ENCODE measurements at places on chromosomes 3 and 15.

- DNase-seq = no peak
Measured at GRCh38 chr3:25542492-25543039, 114.5 kb downstream of the RARB start.

GRCh38 chr3:141285570-141285969, 53.9 kb downstream of the PXYLP1 start:
- DNase-seq = no peak

- no peak for DNase-seq
Measured at GRCh38 chr3:100602506-100603444, 6.6 kb upstream of the ADGRG7 start.

DNA sequence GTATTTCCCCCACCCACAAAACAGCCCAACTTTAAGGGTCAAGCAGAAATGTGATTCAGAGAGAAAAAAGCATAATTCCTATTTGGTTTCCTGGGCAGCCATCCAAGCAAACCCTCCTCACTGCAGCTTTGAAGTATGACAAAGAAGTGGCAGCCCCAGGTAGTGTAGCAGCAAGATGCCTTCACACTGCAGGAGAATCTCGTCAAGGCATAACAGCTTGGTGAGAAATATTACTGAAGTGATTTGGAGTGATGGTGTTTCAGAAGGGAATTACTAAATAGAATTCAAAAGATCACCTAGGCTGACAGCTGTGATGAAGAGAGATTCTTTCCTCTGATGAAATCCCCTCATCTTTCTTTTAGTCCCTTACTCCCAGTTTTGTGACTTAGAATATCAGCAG, 173.9 kb downstream of the PYDC2 start:
- no peak for DNase-seq

GRCh38 chr15:63340353-63340752, 41.3 kb downstream of the CA12 start:
- no peak for DNase-seq

DNA sequence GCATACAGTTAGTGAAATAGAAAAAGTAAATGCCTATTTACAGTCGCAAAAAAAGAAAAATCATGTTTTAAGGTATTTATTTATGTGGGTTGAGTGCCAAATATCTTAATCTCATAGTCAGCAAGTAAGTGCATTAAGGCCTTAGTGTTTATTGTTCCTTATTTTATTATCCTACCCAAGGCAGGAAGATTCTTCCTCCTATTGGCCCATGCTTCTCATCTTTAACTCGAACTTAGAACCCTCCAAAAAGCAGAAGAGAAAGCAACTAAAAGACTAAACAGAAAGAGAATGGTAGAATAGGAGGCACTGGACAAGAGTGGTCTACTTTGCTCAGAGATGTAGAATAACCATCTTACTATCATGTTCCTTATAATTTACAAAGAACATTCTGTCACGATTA, 7.5 kb downstream of the RFX7 start:
- DNase-seq = no peak

- no peak for DNase-seq
Measured at GRCh38 chr15:93583552-93583951, 494.5 kb upstream of the RGMA start.

DNA sequence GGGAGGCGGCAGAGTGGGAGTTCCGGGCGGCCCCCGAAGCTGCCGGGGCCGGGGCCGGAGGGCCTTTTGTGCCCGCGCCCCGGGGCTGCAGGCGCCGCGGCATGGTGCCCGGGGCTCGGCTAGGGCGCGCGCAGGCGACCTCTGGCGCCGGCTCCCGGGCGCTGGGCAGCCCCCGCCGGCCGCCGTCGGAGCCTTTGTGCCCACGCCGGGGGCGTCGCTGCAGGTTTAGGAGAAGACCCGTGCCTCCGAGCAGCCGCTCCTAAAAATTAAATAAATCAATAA, 299 bp downstream of the PAQR9 start:
- DNase-seq = no peak

DNA sequence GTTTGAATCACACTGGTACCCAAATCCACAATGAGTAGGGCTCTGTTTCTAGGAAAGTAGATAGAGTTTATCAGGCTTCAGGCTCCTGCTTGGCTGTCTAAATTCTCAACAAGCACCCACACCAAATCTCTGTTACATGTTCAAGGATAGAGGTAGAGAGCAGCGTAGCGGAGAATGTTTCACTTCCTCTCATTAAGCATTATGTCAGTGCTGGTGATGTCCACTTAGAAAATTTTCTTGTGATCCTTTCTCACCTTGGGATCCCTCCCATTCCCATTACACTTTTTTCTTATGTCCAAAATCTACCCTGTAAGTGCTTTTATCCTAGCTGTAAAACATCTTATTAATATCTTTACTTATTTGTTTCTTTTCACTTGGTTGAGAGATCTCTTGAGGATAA, 34.7 kb upstream of the GCSAM start:
- no peak for DNase-seq

GRCh38 chr3:5840056-5840455, 652.5 kb downstream of the EDEM1 start:
- DNase-seq = no peak

GRCh38 chr3:312160-312733, 115.7 kb downstream of the CHL1 start:
- DNase-seq = no peak

GRCh38 chr15:96716478-96716877, 386.0 kb downstream of the NR2F2 start:
- no peak for DNase-seq

DNA sequence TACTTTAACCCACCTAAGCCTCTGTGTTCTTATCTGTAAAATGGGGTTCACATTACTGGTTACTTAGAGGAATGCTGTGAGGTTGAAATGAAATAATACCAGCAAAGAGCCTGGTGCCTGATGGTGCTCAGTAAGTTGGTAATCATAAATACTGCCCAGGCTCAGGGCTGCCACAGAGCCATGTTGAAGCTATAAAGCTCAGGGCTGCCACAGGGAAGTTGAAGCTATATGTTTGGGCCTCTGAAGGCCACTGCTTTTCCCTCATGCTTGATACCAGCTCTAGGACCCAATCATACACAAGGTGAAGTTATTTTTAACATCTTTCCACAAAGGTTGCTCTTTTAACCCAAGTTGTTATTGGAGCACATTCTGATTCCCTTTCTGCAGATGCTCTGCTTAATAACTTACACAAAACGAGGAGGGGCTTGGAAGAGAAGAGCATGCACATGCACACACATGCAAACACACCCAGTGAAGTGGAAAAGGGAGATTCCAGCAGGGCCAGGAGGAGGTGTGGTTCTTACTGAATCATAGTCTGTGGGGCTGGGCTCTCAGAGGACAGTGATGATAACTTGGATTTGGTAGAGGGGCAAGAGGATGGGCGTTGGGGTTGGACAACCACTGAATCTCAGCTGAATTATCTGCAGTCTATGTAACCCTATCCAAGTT, 17.4 kb downstream of the PARP14 start:
- DNase-seq = no peak

- DNase-seq = no peak
Measured at GRCh38 chr15:32956006-32956405, 238.2 kb downstream of the GREM1 start.

GRCh38 chr3:53361852-53362251, 14.5 kb upstream of the DCP1A start:
- DNase-seq = no peak

- no peak for DNase-seq
Measured at GRCh38 chr3:163671201-163671600, 1407.1 kb downstream of the SI start.

DNA sequence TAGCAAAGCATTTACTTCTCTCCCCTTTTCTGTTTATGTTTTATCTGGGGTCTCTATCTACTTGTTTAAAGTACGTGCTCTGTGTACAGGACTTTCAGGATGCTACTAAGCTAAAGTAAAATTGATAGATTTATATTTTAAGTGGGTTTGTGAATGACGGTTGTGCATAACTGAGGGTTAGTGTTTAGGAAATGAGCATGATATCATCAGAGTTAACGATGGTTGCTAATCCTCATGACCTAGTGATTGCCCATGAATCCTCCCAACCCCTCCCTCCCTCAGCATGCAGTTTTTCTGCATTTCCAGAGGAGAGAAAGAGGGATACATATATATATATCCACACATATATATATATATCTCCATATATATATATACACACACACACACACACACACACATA, 957.2 kb downstream of the TUSC7 start:
- DNase-seq = no peak

DNA sequence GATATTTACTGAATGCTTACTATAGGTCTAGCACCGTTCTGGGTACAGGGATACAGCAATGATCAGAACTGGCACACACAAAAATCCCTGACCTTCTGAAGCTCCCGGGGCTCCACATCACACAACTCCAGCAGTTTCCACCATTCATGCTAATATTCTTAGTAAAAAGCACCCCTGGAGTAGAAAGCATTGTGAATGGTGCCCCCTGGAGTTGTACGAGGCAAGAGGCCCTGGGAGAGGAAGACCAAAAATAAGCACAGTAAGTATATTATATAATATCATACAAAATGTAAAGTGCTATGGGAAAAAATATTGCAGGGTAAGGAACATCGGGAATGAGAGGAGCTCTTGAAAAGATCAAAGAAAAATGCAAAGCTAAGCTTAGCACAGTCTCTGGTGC, 790 bp upstream of the SRGAP3 start:
- DNase-seq = no peak

- no peak for DNase-seq
Measured at GRCh38 chr3:98807011-98807410, 43.9 kb downstream of the ST3GAL6 start.

DNA sequence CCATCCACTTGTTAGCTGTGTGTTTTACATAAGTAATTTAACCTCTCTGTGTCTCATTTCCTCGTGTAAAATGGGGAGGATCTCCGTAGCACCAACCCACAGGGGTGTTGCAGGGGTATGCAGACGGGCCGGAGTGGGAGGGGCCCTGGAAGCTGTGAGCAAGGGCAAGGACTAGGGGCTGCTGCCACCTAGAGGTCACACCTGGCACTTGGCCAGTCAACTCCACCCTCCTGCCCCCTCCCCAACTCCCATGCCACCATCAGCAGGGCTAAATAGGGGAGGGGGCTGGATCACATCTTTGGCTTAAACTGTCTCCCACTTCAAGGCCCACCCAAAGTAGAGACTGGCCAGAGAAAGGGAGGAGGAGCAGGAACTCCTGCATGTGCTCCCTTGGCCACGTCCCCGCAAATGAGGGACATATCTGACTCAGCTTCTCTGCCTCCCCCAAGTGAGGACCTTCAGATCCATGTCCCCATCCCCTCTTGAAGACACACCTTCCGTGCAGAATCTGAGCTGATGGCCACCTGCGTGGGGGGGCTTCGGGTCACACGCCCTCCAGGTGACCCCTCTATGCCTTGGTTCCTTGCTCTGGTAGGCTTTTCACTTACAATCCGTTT, 2.6 kb downstream of the CCDC9B start:
- peak; percentile 57 for DNase-seq

GRCh38 chr15:100255644-100256043, 86.1 kb downstream of the ADAMTS17 start:
- DNase-seq = no peak

DNA sequence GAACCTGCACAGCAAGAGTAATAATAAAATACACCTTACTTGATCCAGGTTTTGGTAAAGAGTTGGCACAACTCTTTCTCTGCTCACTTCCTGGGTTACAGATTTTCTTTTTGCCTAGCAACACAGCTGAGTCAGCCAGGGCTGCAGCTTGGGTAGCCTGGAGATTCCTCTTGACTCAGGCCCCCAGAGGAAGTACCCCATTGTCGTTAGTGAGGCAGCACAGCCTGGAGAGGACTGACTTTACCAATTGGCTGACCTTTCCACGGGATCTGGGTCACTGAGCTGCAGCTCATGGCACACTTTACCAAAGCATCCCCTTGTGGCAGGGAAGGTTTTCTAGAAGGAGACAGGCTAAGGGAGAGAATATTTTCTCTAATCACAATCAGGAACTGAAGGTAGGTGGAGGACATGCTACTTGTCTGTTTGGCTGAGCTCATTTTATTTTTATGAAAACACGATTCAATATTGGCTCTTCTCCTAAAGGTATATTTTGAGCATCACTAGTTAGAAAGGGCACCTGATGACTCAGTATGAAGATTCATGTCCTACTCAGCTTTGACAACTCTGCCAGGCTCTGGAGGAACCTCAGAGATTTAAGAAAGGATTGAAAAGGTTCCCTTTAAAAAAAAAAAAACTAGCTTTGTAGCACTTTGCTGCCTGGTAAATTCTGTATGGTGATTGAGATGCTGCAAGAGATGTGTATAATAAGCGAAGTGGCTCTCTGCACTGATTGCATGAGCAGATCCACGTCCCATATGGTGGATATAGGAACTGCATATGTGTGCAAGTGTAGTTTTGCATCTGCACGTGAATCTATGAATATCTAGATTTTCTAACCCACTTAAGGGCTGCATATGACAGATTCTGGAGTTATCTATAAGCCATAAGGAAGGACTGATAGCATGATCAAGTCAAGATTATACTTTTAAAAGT, 124.8 kb downstream of the CHDH start:
- no peak for DNase-seq

GRCh38 chr3:113287803-113288648, 76.7 kb downstream of the BOC start:
- no peak for DNase-seq

DNA sequence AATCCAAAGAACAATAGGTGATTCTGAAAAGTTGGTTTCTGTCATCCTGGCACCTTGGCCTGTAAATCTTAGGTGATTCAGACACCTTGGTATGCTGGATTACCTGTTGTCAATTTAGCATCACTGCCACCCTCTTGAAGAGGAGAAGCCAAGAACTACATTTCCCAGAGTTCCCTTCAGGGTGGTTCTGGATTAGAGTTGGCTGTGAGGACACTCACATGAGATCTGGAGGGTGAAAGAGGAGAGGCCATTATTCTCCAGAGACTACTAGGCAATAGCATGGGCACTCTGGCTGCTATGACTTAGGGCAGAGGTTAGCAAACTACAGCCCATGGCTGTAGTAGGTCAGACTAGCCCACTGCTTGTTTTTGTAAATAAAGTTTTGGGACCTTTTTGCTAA, 41.7 kb upstream of the CORO2B start:
- no peak for DNase-seq

GRCh38 chr15:44163370-44163769, 31.7 kb downstream of the FRMD5 start:
- no peak for DNase-seq

GRCh38 chr3:52025453-52025852, 29.8 kb upstream of the RPL29 start:
- no peak for DNase-seq

DNA sequence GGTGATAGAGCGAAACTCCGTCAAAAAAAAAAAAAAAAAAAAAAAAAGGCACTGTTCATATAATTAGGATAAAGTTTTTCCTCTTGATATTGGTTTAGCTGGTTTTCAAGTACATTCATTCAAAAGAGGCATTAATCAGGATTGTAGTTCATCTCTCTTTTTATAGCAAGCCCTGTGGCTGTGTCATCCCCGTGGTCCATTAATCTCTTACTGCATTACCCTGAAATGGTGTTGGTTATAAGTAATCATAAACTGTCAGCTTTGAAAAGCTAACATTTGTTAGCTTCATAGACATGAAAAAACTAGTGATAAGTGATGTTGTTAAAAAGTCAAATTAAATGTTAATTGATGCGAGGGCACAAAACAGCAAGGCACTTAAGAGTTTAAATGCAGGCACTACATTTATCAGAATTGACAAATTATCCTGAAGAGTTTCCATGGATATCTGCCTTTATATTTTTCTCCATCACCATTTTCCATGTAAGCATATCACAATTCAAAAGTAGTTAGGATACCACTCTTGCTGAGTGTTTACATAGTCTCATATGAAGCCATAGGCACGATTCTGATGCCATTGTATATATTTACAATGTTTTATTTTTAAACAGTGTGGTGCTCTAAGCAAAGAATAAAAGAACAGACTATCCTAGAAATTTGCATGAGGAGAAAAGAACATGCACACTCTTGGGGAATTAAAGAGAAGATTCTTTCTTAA, 193.1 kb downstream of the OTOL1 start:
- no peak for DNase-seq

GRCh38 chr15:48021336-48022086, 99.3 kb upstream of the SLC24A5 start:
- DNase-seq = no peak
